ENCODE measurements at places on chromosomes 2 and 18.
A peak's percentile ranks its signal among the peaks of the same experiment; 100 is the strongest.

GRCh38 chr2:218019411-218020060 is 16.7 kb upstream of the TNS1 start:
- no peak for DNase-seq

DNA sequence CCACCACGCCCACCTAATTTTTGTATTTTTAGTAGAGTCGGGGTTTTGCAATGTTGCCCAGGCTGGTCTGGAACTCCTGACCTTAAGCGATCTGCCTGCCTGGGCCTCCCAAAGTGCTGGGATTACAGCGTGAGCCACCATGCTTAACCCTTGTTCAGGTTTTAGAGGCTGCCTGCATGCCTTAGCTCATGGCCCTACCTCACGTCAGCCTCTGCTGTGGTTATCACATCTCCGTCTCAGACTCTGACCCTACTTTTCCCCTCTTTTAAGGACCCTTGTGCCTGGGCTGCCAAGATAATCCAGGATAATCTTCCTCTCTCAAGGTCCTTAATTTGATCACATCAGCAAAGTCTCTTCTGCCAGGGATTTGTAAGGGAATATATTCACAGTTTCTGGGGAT is 98.2 kb upstream of the PMAIP1 start:
- no peak for DNase-seq

- peak; percentile 61 for DNase-seq
Observed at GRCh38 chr2:53475321-53475720, 292.3 kb upstream of the CHAC2 start.

- DNase-seq = peak; percentile 64
Observed at GRCh38 chr2:119641562-119642258, 37.3 kb upstream of the TMEM177 start.

DNA sequence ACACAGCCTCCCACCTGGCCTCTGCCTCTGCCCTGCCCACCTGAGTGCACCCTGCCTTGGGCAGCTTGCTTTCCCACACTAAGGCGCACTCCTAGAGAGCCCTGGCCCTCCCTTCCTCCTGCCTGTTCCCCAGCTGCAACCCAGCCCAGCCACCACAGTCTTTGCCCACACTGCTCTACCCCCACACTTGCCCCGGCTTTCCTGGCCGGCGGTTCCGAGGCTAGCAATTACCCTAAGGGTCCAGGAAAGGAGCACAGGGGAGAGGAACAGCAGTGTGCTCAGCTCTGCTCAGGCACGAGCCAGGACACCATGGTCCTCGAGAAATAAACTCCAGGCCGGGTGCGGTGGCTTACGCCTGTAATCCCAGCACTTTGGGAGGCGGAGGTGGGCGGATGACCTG is 237.8 kb upstream of the RAB6C start:
- DNase-seq = no peak
